Omental fat pad (tissue), 4 donors: ENCODE measurements at places on chromosomes 1 and 21.

DNA sequence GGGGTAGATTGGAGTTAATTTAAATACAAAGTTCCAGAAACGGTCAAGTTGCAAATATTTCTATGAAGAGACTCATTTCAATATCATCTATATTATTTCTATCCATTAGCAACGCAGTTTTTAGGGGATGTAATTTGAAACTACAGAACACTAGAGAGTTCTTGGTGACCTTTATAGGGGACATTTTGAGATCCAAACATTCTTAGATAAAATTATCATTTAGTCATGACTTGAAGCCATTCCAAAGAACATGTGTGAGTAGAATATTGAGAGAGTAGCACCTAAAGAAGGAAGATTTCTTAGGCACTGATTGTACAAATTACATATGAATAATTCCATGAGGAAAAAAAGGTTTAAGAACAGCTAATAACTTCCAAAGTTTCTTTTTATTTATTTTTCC, 19.0 kb downstream of the CHIA start:
- DNase-seq = no peak

- DNase-seq = no peak
Observed at GRCh38 chr21:28269173-28269572, 723.5 kb downstream of the LTN1 start.

GRCh38 chr1:116956378-116956777, 45.2 kb upstream of the CD101 start:
- no peak for DNase-seq

GRCh38 chr21:35565204-35565611, 495.1 kb downstream of the SETD4 start:
- DNase-seq = no peak

- no peak for DNase-seq
Observed at GRCh38 chr1:87404296-87404695, 75.6 kb downstream of the LMO4 start.

DNA sequence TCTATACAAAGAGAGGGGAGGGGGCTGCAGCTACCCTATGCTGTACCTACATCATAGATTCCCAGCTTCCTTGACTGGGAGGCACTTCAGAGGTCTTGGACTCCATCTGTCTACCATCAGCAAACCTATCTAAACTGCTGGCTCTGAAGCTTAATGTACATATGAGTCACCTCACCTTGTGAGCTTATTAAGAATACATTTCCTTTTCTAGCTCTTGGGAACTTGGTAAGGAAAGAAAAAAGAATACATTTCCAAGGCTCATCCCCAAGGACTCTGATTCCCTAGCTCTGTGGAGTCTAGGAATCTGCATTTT, 50.0 kb upstream of the PRELP start:
- DNase-seq = no peak

DNA sequence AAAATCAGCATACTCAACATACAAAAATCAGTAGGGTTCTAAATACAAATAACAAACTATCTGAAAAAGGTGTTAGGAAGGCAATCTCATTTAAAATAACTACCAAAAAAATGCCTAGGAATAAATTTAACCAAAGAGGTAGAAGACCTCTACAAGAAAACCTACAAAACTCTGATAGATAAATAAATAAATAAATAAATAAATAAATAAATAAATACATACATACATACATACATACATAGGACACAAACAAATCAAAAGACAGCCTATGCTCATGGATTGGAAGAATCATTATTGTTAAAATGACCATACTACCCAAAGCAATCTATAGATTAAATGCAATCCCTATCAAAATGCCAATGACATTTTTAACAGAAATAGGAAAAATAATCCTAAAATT, 194.7 kb downstream of the BARHL2 start:
- DNase-seq = no peak
